Left cardiac atrium (tissue), 4 donors: ENCODE measurements at places on chromosomes 11 and 22. TPM values are rescaled to one million over a fixed set of nuclear protein-coding genes. Genes with fewer than 3 reads are reported as not detected.

DNA sequence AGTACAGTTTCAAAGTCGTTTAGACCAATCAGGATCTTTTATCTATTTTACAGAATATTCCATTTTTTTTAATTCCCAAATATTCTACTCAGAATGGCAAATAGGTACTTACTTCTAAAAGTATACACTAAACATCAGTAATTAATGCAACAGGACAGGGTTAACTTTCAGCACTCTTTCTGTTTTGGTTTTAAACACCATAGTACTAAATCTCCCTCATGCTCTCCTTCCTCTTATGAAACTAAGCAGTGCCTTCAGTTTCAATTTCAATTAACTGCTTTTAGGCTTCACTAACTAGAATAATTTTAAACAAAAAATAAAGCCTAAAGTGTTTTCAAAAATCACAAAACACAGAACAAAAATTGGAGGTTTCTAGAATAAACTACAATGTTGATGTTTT is 57.9 kb downstream of the NOX4 start:
- DNase-seq, result no peak

GRCh38 chr11:66459138-66459778 is 7.4 kb upstream of the PELI3 start:
- no peak for DNase-seq

GRCh38 chr22:38841211-38841610 is 2.6 kb downstream of the NPTXR start:
- no peak for DNase-seq

GRCh38 chr11:70763606-70764005 is 365.3 kb downstream of the CTTN start:
- no peak for DNase-seq

GRCh38 chr22:30005213-30005857 is 74.9 kb upstream of the HORMAD2 start:
- DNase-seq, result peak; percentile 55

GRCh38 chr11:27184458-27185312 is 144.1 kb downstream of the BBOX1 start:
- DNase-seq, result no peak

Gene MOV10L1
- total RNA-seq, result 0.71 TPM
